ENCODE measurements at places on chromosomes 13 and 19.

GRCh38 chr13:26759907-26760831 lies at the start of gene GPR12:
Gene GPR12, minus strand, starts transcription at chr13:26760786. Its CDS starts 959 bp downstream, at chr13:26759827.
- no peak for DNase-seq

DNA sequence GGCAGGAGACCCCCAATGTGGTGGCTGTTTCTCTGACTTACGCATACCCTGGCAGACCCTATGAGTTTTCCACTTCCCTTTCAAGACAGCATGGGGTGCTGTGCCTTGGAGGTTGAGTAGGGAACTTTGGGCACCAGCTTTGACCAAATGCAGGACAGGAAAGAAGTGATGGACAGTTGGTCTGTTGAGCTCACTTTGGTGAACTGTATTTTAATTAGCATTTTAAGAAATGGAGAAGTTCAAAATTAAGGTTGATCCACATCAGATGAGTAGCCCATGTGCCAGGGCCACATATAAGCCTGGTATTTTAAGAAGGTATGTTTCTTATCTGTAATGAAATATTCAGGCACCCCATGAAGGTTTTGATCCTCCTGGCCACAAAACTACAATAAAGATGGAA lies 46.1 kb upstream of the RAP2A start:
- DNase-seq = no peak

GRCh38 chr19:18013210-18014111 lies 5.5 kb downstream of the ARRDC2 start:
- DNase-seq = no peak

- no peak for DNase-seq
Measured at GRCh38 chr19:44747739-44748425, 626 bp upstream of the BCL3 start.

- no peak for DNase-seq
Measured at GRCh38 chr13:93900731-93901130, 578.8 kb downstream of the DCT start.

- no peak for DNase-seq
Measured at GRCh38 chr19:58387338-58388174, 487 bp downstream of the RPS5 start.

DNA sequence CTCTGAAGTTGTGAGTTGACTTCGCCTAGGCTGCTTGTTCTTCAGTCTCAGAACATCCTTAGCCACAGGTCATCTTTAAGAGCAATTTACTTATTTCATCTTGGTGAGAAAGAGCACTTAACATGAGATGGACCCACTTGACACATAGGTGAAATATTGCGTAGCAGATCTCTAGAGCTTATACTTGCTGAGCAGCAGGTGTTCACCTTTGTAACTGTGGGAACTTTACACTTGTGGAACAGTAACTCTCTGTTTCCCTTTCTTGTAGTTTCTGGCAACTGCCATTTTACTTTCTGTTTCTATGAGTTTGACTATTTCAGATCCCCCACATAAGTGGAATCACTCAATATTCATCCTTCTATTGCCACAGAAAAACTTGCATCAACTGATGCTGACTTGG lies 95.7 kb downstream of the SLC10A2 start:
- DNase-seq = no peak

DNA sequence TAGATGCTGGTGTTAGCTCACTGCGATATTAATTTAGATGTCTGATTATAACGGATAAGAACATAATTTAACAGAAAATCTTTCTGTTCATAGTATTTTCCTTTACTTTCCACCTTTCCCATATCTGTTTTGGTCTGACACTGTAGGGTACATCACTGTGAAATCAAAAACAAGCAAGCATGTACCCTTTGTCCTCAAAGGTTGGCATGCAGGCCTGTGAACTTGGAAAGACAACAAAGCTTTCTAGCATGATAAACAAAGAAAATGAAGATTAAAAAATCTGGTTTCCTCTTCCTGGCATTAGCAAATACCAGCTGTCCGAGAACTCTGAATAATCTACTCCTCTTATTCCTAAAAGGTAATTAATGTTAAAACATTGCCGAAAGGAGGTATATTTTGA lies 31.6 kb downstream of the THSD1 start:
- DNase-seq = no peak

- DNase-seq = peak; percentile 78
Measured at GRCh38 chr19:34926685-34927375, at the start of gene ZNF30. Gene ZNF30, plus strand, starts transcription at chr19:34926903. Its CDS starts 3,045 bp downstream, at chr19:34929948.

- DNase-seq = no peak
Measured at GRCh38 chr13:114283576-114283975, 2.2 kb downstream of the UPF3A start.

All from GM04504 (cell line).